ENCODE measurements at places on chromosomes 12 and 14.
A peak's percentile ranks its signal among the peaks of the same experiment; 100 is the strongest.

DNA sequence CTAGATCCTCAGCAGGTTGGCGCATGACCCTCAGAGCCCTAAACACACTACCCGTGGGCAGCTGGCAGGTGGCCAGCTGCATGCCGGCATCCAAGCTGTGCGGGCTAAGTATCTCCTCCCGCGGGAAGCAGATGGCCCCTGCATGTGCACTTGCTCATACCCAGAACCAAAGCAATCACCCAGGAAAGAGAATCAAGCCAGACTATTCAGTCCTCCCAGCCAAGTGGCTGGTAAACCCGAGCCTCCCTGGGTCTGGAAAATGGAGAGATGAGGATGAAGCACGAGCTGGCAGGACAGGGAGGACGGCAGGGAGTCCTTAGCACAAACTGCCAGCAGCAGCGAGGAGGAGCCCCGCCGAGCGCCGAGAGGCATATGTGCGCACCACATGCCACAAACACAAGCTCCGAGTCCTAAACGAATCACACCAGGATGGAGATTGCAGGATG, 139.7 kb downstream of the RIMBP2 start:
- DNase-seq, result no peak

- DNase-seq, result no peak
Observed at GRCh38 chr12:13093848-13094220, 9.6 kb downstream of the GSG1 start.

GRCh38 chr12:52655720-52656124, 3.7 kb upstream of the KRT2 start:
- no peak for DNase-seq

DNA sequence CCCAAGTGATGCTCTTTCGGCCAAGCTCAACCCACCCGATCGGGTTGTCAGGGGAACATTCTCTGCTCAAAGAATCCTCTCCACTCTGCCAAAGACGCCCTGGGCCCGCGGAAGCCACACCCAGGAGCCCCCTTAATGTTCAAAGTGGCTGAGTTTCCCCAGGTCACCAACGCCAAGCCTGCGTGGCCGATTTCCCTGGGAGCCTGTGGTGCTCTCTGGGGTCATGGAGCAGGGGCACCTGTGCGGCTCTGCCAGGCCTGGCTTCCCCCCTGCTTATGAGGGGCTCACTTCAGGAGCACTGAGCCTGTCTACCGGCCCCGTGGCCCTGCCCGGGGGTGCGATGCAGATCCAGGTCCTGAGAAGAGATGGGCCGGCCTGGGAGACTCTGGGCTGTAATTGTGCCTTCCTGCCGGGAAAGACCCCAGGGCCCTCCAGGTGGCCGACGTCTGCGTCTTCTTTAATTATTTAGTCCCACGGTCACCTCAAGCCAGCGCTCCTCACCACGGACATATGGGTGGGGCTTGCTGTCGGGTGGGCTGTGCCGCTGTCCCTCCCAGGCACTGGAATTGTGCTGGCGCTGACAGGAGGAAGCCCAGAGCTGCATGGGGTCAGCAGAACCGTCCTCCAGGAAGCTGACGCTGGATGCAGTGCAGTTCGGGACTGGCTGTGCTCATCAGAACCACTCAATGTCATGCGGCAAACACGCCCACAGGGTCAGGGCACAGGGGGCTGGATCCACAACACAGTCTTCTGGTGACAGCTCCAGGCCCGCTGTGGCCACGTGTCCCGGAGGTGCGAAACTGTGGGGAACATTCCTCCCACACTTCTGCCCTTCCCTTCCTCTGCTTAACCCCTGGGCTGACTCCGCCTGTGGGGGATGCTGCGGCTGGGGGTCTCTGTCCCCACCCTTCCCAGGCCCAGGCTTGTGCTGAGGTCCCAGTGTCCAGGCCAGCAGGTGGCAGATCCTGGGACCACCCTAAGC, 267.6 kb upstream of the SFSWAP start:
- DNase-seq, result no peak

- no peak for DNase-seq
Observed at GRCh38 chr14:75470238-75470797, 42.5 kb downstream of the JDP2 start.

GRCh38 chr12:108667349-108667748, 33.7 kb upstream of the SELPLG start:
- DNase-seq, result no peak

DNA sequence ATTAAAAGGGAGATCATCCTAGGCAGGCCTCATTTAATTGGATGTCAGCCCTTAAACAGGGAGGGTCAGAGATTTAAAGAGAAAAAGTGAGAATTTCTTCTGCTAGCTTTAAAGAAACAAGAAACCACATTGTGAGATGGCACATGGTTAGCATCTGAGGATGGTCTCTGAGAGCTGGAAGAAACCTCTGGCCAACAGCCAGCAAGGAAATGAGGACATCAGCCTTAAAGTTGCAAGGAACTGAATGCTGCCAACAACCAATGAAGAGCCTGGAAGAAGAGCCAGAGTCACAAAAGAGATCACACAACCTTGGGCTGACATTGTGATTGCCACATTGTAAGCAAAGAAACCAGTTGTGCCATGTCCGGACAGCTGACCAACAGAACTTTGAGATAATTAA, 17.5 kb upstream of the FAR2 start:
- DNase-seq, result no peak

DNA sequence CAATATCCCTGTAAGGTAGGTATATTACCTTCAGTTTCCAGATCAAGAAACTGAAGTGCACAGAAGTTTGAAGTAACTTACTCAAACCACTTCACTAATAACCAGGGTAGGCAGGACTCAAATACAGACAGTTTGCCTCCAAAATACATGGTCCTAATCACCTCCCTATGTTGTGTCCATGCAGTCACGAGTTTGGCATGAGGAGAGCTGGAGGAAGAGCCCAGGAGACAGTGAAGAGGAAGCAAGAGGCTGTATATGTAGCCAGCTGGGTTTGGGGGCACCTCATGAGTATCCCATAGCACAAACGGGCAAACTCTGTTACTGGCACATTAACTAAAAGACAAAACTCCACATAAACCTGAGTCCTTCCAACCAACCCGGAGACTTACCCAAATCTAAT, 79.2 kb downstream of the DUSP16 start:
- no peak for DNase-seq

- DNase-seq, result no peak
Observed at GRCh38 chr12:68867606-68868005, 59.6 kb downstream of the MDM2 start.

- DNase-seq, result no peak
Observed at GRCh38 chr14:55572578-55572977, 7.4 kb upstream of the KTN1 start.

- DNase-seq, result no peak
Observed at GRCh38 chr14:22478670-22479069, 110.4 kb downstream of the DAD1 start.

GRCh38 chr14:60807971-60808370, 73.4 kb downstream of the MNAT1 start:
- no peak for DNase-seq

DNA sequence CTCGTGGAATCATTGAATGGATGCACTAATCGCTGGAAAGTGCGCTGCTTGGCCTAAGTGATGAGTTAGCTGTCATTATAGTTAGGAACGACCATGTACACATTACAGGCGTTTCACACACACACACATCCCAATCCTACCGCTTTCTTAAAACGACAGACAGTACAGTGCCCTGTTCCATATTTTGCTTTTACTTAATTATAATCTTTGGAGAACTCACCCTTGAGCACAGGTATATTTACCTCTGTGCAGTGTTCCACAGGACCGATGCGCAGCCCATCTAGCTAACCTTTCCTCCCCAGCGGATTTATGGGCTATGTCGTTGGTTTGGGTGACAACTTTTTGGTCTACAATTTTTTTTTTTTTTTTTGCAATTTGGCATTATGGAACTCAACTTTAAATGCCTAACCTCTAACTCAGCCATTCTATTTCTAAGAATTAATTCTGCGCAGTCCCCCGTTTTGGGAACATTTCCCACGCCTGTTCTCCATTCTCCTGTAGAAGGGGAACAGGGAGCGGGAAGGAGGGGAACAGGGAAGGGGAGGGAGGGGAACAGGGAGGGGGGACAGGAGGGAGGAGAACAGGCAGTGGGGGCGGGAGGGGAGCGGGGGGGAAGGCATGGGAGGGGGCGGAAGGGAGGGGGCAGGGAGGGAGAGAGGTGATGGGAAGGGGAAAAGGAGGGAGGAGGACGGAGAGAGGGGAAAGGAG, 663 bp upstream of the ULK1 start:
- DNase-seq, result no peak

- DNase-seq, result no peak
Observed at GRCh38 chr12:49696723-49697122, 10.5 kb downstream of the FMNL3 start.

DNA sequence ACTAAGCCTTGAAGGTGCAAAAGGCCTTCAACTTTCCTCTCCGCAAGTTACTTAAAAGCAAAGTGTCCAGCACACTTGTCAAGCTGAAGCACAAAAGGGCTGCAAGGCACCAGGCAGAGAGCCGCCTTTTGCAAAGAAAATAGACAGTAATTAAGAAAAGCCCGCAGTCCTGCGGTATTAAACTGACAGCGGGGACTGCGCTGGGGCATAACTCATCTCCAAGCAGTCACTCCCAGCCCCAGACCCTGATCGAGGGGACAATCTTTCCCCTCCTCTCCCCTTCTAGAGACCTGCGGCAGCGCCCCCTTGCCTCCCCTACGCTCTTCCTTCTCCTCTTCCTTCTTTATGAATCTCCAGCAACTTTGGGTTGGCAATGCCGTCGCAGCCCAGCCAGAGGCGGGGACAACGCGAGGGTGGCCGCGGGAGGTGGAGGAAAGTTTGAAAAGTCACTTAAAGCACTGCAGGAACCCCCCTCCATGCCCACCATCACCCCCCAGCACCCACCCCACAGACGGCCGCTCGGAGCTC, 200.9 kb upstream of the CAND1 start:
- no peak for DNase-seq

DNA sequence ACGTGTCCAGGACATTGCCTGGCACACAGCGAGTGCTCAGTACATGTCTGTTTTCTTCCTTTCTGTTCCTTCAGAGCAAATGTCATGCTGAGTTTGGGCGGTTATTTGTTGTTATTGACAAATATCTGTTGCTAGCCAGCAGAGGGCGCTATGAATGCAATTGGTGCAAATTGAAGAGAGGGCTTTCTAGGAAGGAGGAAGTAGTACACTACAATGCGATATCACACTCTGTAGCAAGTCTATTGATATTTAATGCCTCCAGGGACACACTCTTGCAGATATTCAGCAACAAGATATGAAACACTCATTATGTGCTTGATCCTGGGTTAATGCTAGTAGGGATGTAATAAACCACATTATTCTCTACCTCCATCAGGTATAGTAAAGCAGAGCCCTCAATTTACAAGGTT, 267.3 kb upstream of the SRRM4 start:
- peak; percentile 47 for DNase-seq

GRCh38 chr14:90573385-90574105, 176.7 kb downstream of the CALM1 start:
- DNase-seq, result no peak

DNA sequence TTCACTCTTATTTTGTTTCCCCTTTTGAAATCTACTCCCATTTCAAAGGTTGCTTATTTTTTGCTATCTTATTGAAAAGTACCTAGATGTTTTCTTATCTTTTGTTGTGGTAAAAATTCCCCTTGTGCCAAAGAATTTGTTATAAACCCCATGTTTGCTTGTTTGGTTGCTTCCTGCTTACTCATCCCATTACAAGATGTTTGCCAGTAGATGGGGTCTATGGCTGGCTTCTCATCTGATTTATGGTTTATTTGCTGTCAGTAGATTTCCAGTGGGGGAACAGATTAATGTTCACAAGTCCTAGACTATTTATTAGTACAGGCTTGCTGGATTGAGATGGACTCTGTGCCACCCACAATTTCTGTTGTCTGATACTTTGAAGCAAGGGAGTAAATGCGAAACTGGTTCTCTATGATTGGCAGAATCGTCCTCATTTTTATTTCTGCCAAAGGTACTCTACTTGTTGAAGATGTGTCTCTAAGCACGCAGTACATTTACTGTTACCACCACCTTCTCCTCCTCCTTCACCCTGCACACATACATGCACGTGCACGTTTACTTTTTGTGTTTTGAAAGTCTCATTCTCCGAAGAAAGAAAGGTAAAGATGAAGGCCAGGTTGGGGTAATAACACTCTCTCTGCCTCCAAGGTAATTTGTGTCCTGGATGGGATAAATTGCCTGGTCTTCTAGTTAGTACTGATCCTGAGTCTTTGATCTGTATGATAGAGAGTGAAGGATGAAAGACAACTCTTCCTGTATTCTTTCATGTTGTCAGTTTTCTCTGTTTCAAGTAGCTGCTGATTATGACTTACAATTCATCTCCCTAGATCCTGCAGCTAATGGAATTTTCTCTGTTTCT, 117.2 kb upstream of the ATP2B1 start:
- no peak for DNase-seq

GRCh38 chr12:109873653-109874052, 6.7 kb downstream of the GLTP start:
- no peak for DNase-seq

DNA sequence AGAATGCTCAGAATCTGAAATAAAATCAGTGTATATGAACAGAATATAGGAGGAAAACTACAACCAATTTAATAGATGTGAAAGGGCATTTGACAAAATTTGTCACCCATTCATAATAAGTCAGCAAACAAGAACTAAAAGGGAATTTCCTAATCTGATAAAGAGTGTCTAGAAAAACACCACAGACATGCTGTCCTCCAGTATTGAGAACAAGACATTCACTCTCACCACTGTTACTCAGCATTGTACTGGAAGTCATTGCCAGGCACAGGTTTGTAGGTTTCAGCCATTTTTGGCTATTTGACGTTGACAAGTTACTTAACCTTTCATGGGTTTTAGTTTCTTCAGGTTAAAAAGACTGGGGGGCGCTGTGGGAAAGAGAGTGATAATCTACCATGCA, 13.2 kb downstream of the EIF2S1 start:
- DNase-seq, result no peak

DNA sequence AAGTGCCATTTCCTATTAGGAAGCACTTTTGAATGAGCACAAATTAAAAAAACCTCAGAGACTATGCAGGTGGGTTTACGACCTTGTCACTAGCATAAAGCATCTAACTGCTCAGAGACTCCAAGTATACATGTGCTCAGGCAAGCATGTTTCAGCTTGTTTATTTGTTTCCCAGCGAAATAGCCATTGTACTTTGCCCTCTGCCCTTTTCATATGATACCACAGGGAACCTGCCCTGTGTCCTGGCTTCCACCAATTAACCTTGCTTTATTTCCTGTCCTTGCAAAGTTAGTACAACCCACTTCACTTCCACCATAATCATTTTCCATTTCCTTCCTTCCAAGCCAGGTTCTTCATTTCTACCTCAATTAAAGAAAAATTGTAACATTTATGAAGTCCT, 194.9 kb downstream of the DUSP6 start:
- DNase-seq, result no peak

DNA sequence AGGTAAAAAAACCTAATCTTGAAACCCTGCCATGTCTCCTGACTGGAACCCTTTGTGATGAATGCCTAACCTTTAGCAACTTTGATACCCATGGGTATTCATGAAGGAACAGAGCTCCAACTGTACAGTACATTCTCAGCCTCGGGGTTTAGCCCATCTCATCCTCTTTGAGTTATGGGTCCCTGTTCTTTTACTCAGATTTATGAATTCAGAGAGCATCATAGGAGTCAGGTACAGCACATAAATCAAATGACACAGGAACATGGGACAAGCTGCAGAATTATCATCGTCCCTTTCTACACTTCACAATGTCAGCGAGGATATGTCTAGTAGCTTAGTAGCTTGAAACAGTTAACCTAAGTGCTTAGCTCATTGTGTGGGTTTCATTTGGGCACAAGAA, 527.4 kb downstream of the NOVA1 start:
- DNase-seq, result no peak
